Stimulated activated CD8-positive, alpha-beta memory T cell treated with anti-CD3 and anti-CD28 coated beads, Interleukin-12 subunit alpha, Interleukin-12 subunit beta, amount 100 ng/mL, for 4 hours (primary cell): ENCODE measurements at places on chromosomes 1 and 21.

DNA sequence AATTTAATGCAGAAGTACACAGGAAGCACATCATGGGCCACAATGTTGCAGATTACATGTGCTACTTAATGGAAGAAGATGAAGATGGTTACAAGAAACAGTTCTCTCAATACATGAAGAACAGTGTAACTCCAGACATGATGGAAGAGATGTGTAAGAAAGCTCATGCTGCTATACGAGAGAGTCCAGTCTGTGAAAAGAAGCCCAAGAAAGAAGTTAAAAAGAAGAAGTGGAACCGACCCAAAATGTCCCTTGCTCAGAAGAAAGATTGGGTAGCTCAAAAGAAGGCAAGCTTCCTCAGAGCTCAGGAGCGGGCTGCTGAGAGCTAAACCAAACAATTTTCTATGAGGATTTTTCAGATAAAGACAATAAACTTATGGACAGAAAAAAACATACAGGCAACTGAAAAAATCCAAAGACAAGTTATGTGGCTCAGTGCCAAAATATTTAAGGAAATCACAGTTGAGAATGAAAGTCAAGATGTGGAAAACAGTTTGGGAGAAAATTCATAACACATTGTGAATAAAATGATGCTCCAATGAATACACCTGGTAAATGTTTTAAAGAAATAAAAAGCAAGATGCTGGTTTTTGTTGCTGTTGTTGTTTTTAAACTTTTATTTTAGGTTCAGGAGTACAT lies 2.8 kb upstream of the ZNF644 start:
- DNase-seq: no peak

GRCh38 chr1:167800251-167800650 lies 78.5 kb downstream of the MPZL1 start:
- DNase-seq: no peak

DNA sequence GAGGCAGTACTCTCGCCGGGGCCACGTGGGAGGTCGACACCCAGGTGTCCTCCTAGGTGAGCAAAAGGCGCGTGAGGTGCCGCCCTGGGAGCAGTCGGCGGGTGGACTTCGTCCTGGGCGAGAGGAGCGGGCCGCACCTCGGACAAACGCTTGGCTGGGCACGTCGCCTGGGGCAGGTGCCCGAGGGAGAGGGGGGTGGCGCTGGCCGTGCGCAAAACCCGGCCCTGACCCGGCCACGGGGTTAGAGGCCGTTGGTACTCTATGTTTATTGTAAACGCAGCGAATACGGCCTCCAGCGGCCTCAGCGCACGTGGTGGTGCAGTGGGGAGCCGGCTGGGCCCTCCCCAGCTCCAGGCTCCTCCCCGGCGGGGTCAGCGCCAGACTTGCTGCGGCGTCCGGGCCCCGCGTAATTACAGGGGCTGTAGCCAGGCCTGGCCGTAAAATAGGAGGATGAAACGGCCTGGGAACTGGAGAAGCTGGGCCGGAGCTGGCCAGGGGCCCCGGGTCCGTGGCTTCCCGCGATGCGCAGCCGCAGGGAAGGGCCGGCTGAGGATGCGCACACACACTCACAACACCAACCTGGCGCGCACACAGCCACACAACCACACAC lies 1.6 kb upstream of the EFNA1 start:
- DNase-seq: no peak

DNA sequence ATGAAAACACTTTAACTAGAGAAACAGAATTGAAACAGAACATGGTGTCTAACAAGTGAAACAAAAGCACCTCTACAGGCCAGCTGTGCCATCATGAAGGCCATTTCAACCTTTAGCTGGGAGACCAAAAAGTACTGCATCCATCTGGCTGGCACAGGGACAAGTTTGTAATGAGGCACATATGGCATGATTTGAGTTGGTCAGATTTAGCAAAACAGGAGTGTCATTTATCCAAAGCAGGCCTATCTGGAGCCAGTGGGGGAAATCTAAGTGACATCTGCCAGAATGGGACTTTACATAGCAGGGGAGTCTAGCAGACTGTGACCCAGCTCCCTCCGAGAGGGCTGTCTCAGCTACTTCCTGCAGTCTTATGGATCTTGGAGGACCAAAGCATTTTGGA lies 51.9 kb downstream of the DNTTIP2 start:
- DNase-seq: no peak

DNA sequence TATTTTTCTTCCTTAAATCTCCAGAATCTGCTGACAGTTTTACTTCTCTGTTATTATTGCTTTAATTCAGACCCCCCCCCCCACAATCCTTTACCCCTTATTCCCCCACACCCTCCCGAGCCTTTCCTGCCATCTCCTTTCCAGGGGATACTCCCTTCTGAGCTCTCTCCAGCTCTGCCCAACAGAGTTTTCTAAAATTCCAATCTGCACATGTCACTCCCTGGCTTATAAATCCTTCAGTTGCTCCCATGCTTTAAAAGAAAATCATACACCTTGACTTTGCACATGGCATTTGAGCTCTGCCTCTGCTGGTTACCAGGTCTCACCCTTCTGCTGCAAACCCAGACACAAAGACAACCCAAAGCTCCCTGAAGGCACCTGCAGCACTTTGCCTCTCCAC lies 11.7 kb upstream of the EPS8L3 start:
- no peak for DNase-seq

- no peak for DNase-seq
Measured at GRCh38 chr1:152107984-152108881, 7.0 kb downstream of the TCHH start.
